GDM1 (cell line): ENCODE measurements at places on chromosomes 16 and 17.
A peak's percentile ranks its signal among the peaks of the same experiment; 100 is the strongest.

DNA sequence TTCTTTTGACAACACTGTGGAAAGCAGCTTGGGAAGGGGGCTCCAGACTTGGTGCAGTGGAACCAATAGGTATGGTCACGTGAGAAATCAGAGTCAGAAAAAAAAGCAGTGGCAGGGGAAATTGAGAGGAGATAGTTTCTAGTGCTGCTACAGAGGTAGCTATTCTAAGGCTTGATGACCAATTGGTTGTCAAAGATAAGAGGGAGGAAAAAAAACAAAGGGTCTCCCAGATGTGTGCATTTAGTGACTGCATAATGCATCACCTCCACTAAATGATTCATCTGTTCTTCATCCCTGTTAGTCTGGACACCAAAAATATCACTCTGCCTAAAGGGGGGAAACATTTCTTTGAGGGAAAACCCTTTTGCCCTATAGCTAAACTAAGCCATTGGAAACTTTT, 56.5 kb downstream of the PIGL start:
- no peak for DNase-seq

GRCh38 chr17:373613-374230, 21.1 kb upstream of the RPH3AL start:
- DNase-seq, result no peak

DNA sequence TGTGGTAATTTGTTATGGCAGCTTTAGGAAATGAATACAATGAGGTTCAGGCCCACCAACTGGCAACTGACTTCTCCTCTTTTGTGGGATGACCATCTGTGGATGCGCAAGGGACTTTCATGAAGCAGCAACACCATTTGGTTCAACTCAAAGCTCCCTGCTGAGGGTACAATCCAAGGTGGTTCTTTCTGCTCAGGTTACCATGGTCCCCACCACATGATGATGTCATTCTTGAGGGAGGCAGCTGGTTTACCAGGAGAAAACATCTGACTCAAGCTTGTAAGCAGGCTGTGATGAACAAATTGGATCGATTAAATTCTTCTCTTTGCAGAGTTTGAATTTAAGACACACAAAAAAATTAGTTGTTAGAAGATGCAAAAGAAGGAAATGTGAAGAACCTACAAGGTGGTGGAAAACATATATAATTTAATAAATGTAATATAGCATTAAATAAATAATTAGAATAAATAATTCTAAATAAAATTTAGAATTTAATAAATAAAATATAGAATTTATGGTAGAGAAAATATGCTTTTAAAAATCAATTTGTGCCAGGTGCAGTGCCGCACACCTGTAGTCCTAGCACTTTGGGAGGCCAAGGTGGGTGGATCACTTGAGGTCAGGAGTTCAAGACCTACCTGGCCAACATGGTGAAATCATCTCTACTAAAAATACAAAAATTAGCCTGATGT, 67.6 kb upstream of the ANKFN1 start:
- DNase-seq, result no peak

DNA sequence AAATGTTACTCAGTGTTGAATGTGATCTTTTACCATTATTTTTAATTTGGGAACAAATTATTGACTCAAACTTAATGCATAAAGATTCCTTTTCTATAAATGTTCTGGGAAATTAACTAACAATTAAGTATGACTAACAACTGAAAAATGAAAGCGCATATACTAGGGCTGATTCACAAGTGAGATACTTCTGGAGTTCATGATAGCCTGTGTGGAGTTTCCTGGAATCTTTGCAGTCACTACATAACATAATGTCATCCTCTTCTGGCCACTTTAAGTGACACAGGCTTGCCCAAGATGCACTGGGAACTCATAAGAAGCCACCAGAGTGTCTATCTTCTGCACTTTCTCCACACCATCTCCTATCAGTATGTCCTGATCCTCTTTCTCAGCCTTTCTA, 450.3 kb upstream of the CDH11 start:
- DNase-seq, result no peak

GRCh38 chr16:25041471-25041870, 26.3 kb upstream of the ARHGAP17 start:
- DNase-seq, result no peak

DNA sequence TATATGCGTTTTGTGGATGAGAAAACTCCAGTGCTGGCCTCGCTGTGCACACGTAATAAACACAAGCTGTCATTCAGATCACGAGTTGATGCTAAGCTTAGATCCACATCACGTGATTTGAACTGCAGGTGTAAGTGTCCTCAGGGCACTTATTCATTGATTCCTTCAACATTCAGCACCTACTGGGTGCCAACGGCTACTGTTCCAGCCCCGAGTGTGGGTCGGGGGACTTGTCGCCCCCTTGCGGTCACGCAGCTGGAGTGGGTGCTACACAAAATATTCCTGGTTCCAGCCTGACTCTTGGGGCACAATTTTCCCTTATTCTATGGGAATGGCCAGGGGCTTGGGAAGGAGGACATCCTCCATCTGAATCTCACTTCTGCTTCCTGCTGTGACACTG, 29.9 kb upstream of the GINS2 start:
- no peak for DNase-seq

GRCh38 chr17:38703742-38704605, 1.1 kb upstream of the MLLT6 start:
- DNase-seq, result peak; percentile 68

- DNase-seq, result no peak
Measured at GRCh38 chr16:2836646-2837508, 6.8 kb downstream of the ZG16B start.

DNA sequence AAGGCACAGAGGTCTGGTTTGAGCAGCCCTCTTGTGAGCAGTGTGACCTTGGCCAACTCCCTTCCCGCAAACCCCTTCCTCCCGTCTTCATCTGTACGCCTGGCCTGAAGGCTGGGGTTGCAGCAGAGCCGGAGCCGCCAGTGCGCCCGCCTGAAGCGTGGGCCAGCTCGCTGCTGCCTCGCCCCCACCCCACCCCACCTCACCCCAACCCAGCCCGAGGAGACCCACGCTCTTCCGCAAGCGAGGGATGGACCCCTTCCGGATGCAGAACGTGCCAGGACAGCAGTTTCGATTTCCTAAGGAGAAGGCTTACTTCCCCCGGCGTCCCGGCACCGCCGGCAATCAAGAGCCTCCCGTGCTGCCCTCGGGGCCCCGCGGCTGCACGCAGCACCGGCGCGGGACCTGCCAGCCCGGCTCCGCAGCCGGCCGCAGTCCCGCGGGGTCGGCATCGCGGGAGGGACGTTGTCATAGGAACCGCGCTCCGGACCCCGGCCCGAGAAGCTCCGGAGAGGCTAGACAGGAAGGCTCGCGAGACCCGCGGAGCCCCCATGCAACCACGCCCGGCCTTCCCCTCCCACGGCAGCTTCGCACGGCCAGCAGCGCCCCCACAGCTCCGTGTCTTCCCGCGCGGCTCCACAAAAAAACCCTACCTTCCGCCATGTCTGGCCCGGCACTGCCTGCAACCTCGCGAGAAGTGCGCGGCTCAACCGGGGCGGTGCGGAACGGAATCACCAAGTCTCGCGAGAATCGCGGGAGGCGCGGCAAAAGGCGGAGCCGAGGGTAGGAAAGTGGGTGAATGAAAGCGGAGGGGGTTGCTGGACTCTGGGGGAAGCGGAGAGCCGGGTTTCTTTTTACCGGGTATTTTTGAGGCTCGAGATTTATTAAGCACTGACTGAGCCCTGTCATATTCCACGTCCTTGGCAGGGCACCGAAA, at the start of gene ANKFY1:
ANKFY1 (minus strand) TSS at position 698 of the 934 bp plus-strand sequence; CDS start at position 660, 38 bp downstream.
- peak; percentile 85 for DNase-seq

- no peak for DNase-seq
Measured at GRCh38 chr16:81873206-81873605, 94.1 kb downstream of the PLCG2 start.

DNA sequence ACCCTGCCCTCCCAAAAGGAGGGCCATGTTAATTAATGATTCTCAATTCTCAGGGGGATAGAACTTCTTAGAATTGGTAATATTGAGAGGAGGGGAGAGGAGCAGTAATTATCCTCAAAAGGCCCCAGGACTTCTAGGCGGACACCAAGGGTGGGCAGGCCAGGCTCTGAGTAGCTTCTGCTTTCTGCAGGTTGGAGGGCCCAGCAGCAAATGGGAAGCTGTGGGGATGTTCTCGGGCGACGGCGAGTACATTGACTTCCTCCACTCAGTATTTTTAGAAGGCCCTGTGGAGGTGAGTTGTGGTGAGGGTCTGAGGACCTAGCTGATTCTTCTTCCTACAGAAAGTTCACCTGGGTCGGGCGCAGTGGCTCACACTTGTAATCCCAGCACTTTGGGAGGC, 57.5 kb downstream of the DNAH2 start:
- peak; percentile 18 for DNase-seq

- DNase-seq, result no peak
Measured at GRCh38 chr17:71516149-71516548, 604.7 kb upstream of the SOX9 start.

DNA sequence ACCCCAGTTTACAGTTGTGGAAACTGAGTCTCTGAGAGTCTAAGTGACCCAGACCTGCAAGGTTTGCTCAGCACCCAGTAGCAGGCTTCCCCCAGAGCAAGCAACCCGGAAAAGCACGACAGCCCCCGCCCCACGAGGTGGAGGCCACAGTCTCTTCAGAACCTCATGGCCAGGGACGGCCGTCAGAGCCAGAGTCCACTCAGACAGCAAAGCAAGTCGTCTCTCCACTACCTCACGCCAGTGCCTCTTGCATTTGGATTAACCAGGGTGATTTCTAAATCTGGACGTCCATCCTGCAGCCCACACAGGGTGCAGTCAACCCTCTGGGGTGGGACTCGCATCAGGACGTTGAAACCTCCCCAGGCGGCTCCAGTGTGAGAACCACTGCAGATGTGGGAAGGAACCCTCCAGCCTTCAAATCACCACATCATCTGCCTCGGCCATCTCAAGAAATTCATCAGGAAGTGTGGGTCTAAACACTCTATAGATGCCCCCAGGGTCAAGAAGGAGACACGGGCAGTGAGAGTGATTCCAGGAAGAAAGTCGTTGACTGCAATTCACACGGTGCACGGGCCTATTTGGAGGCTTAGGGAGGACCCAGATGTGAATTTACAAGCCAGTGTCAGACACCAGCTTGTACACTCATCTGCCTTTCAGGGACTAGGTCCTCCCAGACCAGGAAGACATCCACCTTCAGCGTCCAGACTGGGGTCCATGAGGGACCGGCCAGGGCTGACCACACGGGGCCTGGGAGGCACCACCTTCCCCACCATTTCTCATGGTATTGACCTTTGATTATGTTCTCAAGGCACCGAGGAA, 20.2 kb upstream of the RBFOX3 start:
- no peak for DNase-seq

GRCh38 chr17:80834893-80835275, 156.8 kb upstream of the CHMP6 start:
- no peak for DNase-seq

DNA sequence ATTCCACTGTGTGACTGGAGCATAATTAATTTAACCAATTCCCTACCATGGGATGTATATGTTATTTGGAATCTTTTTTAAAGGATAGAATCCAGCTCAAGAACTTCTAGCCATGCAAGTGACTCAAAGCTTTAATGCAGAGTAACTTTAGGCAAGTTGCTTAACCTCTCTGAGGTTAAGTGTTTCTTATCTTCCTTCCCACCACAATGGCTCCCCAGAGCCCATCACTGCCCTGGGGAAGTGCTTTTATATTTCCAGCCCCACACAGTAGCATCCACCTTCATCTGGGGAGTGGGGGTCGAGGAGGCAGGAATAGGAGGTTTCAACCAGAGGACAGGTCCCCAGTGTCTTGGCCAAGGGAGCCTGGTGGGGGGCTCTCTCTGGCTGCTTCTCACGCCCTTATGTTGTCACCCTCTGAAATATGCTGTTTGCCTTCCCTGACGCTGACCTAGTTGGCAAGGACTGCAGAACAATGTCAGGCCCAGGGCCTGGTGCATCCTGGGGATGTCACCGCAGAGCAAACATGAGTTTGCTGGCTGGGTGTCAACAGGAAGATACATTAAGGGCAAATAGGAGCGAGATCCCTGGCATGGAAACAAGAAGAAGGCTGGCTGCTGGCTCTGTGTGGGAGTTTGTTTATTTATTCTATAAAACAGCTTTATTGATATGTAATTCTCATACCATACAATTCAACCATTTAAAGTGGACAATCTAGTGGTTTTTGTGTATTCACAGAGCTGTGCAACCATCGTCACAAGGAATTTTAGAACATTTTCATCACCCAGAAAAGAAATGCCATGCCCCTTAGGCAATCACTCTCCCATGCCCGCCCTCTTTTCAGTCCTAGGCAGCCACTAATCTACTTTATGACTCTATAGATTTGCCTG, 46.6 kb upstream of the WSB1 start:
- no peak for DNase-seq

GRCh38 chr16:4828567-4829321, 18.3 kb downstream of the GLYR1 start:
- DNase-seq, result no peak

GRCh38 chr17:81400154-81400977, 5.1 kb downstream of the BAHCC1 start:
- DNase-seq, result no peak

GRCh38 chr17:81608082-81608481, 28.8 kb downstream of the NPLOC4 start:
- no peak for DNase-seq

- DNase-seq, result no peak
Measured at GRCh38 chr16:3612510-3613466, 1.4 kb upstream of the SLX4 start.

DNA sequence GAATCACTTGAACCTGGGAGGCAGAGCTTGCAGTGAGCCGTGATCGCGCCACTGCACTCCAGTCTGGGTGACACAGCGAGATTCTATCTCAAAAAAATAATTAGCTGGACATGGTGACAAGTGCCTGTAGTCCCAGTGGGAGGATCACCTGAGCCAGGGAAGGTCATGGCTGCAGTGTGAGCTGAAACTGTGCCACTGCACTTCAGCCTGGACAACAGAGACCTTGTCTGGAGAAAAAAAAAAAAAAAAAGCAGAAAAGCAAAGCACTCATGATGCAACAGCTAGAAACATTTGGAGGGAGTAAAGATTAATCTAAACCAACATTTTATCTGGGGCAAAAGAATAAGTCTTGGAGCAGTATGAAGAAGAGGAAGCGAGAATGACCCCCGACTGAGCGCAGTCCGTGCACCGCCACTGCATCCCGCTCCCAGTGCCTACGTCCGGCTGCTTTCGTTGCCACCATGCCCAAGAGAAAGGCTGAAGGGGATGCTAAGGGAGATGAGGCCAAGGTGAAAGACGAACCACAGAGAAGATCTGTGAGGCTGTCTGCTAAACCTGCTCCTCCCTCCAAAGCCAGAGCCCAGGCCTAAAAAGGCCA, 8.2 kb downstream of the PRPSAP1 start:
- DNase-seq, result no peak

GRCh38 chr17:43151880-43152456, 19.0 kb upstream of the NBR1 start:
- no peak for DNase-seq

- no peak for DNase-seq
Measured at GRCh38 chr17:82204831-82205719, 7.6 kb downstream of the CCDC57 start.

- no peak for DNase-seq
Measured at GRCh38 chr17:8082292-8082691, 5.2 kb downstream of the ALOX12B start.

DNA sequence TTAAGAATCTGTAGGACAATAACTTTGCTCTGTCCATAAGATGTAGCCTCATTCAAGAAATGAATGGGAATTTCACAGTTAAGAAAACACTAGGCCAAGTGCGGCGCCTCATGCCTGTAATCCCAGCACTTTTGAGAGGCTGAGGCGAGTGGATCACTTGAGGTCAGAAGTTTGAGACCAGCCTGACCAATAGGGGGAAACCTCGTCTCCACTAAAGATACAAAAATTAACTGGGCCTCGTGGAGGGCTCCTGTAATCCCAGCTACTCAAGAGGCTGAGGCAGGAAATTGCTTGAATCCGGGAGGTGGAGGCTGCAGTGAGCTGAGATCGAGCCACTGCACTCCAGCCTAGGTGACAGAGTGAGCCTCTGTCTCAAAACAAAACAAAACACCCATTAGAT, 19.9 kb upstream of the RSL1D1 start:
- no peak for DNase-seq
